ENCODE measurements at places on chromosomes 5 and 9. TPM values are rescaled to one million over a fixed set of nuclear protein-coding genes. Genes with fewer than 3 reads are reported as not detected.

GRCh38 chr9:93510041-93510440 lies 56.7 kb upstream of the FAM120AOS start:
- no peak for DNase-seq

DNA sequence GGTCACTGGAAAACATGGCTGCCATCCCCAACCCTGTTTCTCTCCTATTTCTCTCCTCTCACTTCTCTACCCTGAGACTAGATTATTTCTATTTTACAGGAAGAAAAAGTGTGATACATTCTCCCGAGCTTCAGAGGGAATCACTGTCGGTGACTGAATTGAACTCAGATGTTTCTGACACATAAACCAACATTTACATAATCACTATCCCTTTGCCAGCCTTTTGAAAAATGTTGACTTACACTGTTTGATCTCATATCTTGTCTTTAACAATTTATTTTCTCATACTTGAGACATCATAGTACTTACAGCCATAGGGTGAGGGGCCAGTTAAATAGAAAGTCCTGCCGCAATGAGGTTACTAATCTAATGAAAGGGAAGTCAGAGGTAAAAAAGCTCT lies 25.1 kb upstream of the PPP2CA start:
- DNase-seq = no peak

DNA sequence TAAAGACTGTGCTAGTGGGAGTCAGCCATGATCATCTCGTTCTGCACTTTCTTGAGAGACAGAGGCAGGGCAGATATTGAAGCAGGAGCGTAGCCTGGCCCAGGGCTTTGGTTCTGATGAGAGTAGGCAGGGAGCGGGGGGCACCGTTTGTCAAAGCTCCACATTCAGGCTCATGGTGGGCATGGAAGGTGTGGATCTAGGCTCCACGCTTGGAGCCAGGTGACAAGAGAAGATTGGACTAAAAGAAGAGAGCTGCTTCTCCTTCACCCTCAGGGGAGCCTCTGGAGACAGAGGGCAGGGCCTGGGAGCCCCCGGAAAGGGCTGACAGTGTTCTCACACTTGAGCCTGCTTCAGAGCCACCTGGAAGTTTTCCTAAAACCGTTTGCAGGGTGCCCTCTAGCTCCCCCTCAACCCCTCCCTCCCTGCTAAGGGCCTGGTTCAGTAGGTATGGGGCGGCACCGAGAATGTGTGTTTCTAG lies 24.7 kb upstream of the FCN2 start:
- DNase-seq = no peak

DNA sequence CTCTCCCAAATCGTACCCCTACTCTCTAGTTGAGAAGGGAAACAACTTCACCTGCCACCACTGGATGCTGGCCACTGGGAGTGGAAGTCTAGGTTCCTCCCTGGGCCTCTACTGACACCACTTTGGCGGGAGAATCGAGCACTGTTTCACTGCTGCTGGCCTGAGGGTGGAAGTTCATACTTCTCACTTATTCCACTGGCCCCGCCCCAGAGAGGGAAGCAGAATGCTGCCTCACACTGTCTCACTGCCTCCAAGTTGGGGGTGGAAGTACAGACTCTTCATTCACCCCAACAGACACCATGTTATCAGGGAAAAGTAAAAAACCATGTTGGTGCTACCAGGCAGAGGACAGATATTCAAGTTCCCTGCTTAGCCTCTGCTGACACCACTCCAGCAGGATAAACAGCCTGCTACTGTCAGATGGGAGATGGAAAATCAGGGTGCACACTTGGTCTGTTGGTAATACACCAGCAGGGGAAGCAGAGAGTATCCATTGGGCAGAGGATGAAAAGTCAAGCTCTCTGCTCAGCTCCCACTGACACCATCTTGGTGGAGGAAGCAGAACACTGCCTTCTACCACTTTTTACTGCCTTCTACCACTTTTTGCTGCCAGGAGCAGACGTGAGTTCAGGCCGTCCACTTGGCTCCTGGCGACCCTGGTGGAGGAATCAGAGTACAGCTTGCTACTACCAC lies 159.4 kb downstream of the SIL1 start:
- no peak for DNase-seq

- peak; percentile 60 for DNase-seq
These were observed 3.2 kb upstream of the ADRA1B start for GRCh38 chr5:159913048-159913447.

DNA sequence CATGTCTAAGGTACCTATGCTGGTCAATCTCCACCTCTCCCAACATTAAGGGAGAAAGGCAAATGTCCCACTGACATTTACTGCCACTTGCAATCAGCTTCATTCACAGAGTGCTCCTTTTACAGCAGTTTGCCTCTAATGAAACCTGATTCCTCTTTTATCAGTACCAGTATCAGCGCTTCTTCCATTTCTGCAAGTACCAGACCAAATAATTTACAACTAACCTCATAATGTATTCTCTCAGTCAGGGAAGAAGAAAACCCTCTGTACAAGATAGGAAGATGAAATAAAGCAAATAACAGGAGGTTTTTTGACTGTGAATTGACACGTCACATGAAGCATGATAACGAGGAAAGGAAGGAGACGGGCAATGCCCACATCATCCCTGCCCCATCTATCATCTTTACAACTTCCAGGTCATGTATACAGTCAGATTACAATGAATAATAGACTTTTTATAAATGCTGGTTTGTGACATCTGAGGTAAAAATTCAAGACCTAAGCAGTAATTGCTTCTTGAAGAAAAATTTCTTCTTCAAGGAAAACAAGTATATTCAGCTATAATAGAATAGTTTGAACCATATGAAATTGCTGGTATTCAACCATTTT lies 21.9 kb downstream of the ABITRAM start:
- DNase-seq = no peak

DNA sequence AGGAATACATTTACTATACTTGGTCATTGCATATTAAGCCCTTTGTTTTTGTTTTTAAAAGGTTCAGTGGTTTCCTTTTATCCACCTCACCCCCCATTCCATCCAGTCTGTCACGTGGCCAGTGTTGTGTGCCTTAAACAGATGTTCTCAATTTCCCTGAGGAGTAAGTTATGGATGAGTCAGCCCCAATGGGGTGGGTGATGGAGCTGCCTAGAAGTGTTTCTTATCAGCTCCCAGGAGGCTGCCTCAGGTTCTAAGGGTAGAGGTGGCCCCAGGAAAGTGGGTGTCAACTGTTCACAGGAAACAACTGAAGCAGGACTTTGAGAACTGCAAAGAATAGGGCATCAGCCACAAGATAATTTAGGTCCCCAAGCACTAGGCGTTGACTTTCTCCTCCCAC lies 41.1 kb downstream of the ACTBL2 start:
- peak; percentile 77 for DNase-seq

DNA sequence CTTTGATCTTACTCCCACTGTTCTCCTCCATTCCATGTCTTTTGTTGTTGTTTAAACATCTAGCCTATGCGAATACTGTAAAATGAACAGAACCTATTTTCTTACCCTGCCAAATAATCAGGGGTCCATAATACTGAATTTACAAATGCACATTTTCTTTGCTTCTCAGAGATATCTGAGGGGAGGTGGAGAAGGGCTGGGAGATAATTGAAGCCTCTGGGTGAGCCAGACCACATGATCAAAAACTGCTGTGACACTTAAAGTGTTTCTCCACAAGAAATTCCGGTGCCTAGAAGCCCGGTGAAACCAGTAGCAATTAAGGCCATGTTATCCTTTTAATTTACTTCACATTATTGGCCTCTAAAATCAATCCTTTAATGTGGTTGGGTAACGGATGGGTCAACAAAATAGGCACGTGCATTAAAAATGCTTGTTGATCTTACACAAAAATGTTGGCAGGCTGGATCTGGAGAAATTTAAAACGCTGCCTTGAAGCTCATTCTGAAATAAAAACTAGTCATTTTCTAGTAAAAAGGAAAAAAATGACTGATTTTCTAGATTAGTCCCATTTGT lies 10.8 kb downstream of the SEMA6A start:
- DNase-seq = no peak

DNA sequence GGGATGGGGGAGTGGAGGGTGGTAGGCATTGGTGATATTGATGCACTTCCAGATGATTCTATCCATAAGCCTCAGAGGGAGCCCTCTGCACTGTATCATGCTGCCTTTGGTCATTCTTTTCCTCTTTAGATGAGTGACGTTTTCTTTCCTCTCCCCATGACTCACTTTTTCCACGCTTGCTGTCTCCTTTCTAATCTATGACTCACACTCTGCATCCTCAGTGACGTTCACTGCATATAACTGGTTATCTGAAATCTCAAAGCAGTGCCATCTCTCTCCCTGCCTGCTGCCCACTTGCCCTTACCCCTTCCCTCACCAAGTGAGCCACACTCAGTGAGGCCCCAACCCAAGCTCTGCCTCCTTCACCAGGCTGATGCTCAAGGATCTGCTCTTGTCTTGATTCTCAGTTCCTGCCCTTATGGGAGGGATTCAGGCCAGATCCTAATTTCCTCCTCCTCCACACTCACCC lies 31.6 kb downstream of the PTGS1 start:
- peak; percentile 51 for DNase-seq

DNA sequence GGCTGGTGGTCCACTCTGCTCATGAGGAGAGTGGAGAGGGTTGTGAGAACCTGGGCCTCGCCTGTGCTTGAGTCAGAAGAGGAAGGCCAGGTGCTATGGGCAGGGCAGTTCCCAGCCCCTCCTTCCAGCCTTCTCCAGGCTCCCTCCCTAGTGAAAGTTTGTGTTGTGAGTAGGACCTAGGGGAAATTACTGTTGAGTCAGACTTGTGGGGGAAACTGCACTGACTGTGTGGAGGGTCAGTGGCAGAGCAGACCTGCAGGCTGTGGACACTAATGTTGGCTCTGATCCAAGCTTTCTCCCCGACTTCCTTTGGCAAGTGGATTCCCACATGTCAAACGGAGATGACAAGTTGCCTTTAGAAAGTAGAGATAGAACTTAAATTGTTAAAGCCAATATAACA lies 102.6 kb downstream of the ARHGAP26 start:
- DNase-seq = peak; percentile 88

GRCh38 chr9:2180704-2181103 lies 165.6 kb downstream of the SMARCA2 start:
- DNase-seq = no peak

DNA sequence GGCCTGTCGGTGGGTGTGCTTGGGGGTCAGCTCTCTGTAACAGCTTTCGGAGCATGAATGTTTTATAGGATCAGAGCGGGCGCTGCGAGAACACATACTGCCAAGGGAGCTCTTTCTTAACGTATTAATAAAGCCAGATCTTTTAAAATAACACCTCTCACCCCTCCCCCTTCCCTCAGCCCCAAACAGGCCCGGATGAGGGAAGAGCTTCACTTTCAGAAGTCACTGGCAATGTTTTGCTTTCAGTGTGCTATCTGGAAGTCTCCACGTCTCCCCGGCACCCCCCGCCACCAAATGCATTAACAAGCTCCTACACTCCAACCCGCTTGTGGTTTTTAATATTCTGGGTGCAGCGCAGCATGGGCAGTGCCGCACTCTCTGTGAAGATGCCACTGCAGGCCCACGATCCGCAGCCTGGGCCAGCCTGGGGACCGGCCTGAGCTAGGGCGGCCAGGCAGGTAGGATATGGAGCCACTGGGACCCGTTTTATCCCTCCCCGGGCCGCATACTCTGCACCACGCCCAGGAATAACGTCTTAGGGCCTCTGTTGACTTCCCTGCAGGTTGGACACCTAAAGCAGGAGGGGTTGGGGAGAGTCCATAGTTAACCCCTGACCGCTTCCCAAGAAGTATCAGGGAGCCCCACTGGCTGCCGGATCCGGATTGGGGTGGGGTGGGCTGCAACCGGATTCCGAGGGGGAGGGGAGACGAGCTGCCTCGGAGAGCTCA lies 12.6 kb downstream of the NR2F1 start:
- no peak for DNase-seq

DNA sequence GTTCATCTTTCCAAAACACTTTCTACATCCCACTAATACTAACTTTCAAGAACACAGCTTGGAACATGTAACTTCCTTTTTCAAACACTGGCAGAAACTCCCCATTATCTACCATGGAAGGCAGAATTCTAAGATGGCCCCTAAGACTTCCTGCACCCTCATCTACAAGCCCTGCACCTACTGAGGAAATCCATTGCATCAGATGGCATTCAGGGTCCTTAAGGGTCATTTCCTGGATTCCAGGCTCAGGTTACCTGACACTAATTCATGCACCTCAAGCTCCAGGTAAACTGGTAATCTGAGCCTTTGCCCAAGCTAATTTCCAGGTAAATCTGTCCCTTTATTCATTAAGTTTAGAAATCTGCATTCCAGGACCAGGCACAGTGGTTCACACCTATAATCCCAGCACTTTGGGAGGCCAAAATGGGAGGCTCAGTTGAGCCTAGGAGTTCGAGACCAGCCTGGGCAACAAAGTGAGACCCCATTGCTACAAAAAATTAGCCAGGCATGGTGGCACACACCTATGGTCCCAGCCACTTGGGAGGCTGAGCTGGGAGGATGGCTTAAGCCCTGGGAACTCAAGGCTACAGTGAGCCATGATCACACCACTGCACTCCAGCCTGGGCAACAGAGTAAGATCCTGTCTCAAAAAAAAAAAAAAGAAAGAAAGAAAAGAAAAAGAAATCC lies 91.6 kb downstream of the NFIB start:
- peak; percentile 19 for DNase-seq

- DNase-seq = no peak
These were observed 124.2 kb downstream of the PTTG1 start for GRCh38 chr5:160545832-160546231.

GRCh38 chr9:73845954-73846690 lies 651.0 kb upstream of the RORB start:
- no peak for DNase-seq

GRCh38 chr9:126550891-126551351 lies 62.8 kb upstream of the LMX1B start:
- DNase-seq = no peak

GRCh38 chr5:143758015-143758414 lies 53.9 kb upstream of the HMHB1 start:
- DNase-seq = no peak

Gene CCNI2
- 1.2 TPM for total RNA-seq

Gene TMEFF1
- 1.7 TPM for total RNA-seq

Gene IZUMO3
- not detected for total RNA-seq

Gene CA9
- total RNA-seq = 2.5 TPM

Gene SMC2
- 29.2 TPM for total RNA-seq

Gene SH3PXD2B
- total RNA-seq = 26.1 TPM

Gene FAM200C
- total RNA-seq = 8.6 TPM

Gene UTP15
- 15.1 TPM for total RNA-seq

Gene TLX3
- not detected for total RNA-seq

Gene PAPPA
- 3.9 TPM for total RNA-seq

Gene HTR1A
- total RNA-seq = not detected

Gene C5orf47
- total RNA-seq = not detected

Gene PCDHA9
- total RNA-seq = not detected

Gene TICAM2
- total RNA-seq = 1.8 TPM

Data from PC-9 (cell line).